Hematopoietic multipotent progenitor cell treated with erythropoietin and hydrocortisone succinate and interleukin-3 and kit ligand, for 4 days (in vitro differentiated cells): ENCODE measurements at places on chromosomes 3 and 15.

GRCh38 chr3:13234666-13235065 lies 161.4 kb upstream of the IQSEC1 start:
- DNase-seq, result peak; percentile 27

DNA sequence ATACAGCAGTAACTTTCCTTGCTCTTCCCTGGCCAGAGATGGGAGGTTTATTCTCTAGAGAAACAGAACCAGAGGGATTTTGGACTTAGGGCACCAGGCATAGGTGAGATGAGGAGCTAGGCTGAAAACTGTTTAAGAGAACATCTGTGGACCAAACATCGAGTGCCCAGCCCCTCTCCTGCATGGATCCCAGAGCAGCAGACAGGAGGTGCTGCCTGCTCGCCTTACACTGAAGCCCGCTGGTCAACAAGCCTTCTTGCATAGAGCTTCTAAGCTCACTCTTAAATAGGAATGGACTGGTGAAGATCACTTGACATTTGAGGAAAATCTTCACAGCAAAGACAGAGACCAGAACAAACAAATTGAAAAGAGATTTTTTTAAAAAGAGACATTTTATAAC lies 41.2 kb downstream of the PARP15 start:
- no peak for DNase-seq

GRCh38 chr3:9727041-9727595 lies 4.4 kb upstream of the BRPF1 start:
- DNase-seq, result peak; percentile 86

- DNase-seq, result peak; percentile 74
Observed at GRCh38 chr3:194254040-194254439, 97.1 kb downstream of the CPN2 start.

GRCh38 chr3:52144034-52144795 lies 10.0 kb downstream of the POC1A start:
- DNase-seq, result peak; percentile 92

DNA sequence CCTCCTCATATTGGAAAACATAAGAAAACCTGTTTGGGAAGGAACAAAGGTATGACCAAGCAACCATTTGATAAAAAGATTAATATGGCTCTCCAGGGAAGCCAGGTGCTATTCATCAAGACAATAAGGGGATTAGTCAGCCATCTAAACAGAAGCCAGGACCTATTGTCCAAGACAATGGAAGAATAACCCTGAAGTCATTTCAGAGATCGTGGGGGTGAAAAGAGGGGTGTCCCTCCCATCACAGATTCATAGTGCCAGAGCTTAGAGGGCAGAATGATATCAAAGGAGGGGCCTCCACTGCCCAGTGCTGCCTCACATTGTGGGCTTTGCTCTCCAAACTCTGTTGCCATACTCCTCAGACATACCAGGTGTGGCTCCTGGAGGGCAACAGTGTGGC lies 73.5 kb downstream of the DAPK2 start:
- DNase-seq, result no peak

DNA sequence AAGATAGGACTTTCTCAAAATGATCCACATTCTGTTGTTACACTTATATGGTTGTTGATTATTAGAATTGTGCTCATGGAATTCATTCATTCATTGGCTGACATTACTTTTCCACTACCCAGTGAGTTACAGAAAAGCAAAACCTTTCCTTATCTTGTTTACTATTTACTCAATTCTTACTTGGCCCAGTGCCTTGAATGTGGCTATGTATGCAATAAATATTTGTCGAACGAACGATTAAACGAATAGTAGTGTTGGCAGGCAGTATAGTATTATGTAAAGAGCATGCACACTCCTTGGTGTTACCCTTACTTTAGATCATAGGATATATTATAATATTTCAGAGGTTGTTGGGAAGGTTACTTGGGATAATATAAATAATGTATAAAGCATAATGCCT lies 31.0 kb downstream of the CTDSPL2 start:
- DNase-seq, result no peak

DNA sequence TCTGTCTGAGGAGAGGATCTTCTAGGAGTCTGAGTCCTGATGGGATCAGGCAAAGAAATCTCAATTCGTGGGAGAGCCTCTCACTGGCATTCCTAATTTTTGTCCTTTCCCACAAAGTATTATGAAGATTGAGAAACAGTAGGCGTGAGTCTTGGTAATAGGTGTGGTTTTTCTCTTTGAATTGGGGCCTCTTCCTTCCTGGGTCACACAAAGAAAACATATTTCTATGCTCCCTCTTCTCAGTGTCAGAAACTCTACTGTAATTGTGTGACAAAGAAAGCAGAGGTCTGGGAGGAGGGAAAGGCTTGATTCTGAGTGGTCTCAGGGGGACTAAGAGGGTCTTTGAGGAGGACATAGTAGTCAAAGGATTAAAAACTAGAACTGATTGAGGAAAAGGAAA lies 6.0 kb downstream of the GABRR3 start:
- DNase-seq, result no peak

DNA sequence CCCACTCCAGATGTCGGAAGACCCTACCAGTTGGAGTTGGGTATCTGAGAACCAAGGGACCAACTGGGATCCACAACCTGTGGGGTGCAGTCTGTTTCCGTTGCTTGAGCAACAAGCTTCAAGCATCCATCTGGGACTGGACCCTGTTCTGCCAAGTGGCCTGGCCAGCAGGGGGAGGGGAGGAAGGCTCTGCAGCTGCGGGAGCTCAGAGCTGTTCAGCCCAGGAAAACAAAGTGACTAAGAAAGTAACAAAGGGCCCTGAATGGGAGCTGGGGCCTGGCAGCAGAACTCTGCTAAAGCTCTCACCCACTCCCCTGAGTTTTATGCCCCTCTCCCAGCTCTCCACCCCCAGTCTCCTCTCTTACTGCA lies 2.7 kb downstream of the TYRO3 start:
- no peak for DNase-seq

GRCh38 chr15:90309020-90309419 lies 43.1 kb upstream of the ZNF774 start:
- peak; percentile 17 for DNase-seq

DNA sequence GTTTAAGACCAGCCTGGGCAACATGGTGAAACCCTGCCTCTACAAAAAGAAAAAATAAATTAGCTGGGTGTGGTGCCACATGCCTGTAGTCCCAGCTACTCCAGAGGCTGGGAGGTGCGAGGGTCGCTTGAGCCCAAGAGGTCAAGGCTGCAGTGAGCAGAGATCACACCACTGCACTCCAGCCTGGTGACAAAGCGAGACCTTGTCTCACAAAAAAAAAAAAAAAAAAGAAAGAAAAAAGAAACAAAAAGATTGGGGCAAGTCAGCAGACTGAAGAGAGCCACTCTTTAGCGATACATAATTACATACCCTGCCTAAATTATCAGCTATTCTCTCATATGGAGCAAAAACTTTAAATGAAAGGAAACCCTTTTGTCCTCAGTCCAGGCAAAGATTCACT lies 53.6 kb upstream of the MAP3K13 start:
- DNase-seq, result no peak

GRCh38 chr15:89680282-89680873 lies 1.2 kb upstream of the PLIN1 start:
- DNase-seq, result no peak

DNA sequence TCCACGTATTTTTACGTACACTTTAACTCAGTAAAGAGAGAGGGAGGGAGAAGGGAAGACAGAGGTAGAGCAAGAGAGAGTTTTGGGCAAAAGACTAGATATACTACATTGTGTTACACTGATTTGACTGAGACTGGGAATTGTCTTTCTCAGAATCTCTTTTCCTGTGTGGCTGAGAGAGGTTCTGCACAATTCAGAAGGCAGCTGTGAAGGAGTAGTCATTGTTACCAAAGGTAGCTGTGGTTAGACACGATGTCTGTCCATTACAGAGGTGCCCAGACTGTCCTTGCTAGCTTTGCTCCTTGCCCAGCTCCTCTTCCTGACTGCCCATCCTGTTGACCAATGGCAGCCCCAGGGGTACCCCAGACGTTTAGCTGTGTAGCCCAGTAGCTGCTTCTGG lies 577.5 kb upstream of the CBLB start:
- DNase-seq, result no peak

- DNase-seq, result peak; percentile 82
Observed at GRCh38 chr15:92899601-92899947, 550 bp upstream of the CHD2 start.
